Lung (tissue), 17 donors: ENCODE measurements at places on chromosomes 7 and 10. TPM values are rescaled to one million over a fixed set of nuclear protein-coding genes. Genes with fewer than 3 reads are reported as not detected.
A peak's percentile ranks its signal among the peaks of the same experiment; 100 is the strongest.

PTF1A gene
- not detected for total RNA-seq

DNA sequence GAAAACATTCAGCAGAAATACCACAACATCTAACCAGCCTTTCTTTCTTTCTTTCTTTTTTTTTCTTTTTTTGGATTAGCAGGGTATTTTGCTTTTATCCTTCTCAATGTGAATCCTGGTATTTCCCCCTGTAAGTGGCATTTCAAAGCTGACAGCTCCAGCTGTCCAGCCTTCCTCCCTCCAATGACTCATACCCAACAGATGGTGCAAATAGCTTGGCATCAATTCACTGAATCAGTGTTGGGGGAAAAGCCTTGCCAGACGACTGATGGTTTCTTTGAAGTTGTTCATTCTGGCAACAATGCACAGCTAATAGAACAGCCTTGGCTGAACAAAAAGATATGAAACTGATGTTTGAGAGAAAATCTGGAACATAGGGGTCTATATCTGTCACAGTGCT, 316.8 kb upstream of the STEAP1 start:
- no peaks in the 10 kb centered on the region for H3K4me1 ChIP-seq
- H3K27ac ChIP-seq: no peak overlapping the region
- H3K4me3 ChIP-seq: no peak overlapping the region
- H3K27me3 ChIP-seq: no peaks in the 10 kb centered on the region
- no peaks in the 10 kb centered on the region for H3K36me3 ChIP-seq

DNA sequence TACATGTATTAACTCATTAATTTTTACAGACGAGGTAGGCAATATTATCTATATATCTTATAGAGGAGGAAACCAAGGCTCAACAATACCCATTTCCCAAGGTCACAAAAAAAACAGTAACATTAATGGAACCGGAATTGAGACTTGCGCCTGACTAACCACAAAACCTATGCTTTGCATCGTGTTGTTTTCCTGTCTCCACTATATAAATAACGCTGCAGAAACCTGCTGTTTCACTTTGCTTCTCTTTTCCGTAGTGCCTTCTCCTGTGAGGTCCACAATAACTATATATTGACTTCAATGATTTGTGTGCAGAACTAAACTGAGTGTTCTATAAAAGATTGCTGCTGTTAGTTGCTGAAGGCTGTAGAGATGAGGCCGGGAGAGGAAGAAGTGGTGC, 97.7 kb upstream of the RPA3 start:
- no peak overlapping the region for H3K4me3 ChIP-seq
- H3K27me3 ChIP-seq: no peaks in the 10 kb centered on the region
- no peaks in the 10 kb centered on the region for H3K4me1 ChIP-seq
- H3K27ac ChIP-seq: no peak overlapping the region

DNA sequence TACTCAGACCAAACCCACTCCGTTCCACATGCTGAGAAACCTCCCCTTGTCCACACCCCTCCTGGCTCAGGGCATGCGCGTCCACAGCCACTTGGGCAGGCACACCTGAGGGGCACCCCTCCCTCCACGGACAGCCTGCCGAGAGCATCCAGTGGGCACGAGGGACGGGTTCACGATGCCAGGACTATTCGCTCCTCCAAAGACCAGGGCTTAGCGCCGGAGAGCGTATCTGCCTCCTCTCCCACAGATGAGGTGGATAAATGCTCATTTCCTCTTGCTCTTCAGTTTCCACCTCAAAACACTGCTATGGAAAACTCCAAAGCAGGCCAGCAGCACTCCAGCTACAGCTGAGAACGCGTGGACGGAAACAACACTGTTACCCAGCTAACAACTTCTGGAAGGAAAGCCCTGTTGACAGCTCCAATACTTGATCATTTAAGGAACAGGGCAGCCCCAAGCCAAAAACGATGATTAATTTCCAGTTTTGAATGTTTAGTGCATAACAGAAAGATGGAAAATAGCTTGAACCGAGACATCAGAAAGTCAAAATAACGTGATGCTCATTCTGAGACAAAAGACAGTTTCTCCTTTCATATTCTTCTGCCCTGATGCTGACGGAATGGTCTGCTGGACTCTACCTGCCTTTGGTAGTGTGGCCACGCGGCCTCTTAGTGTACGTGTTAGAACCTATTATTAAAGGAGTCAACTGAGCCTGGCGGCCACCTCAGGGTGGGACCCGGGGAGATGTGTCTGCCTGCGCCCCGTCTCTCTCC, 204.7 kb downstream of the DNAJB6 start:
- no peaks in the 10 kb centered on the region for H3K4me1 ChIP-seq
- H3K4me3 ChIP-seq: no peak overlapping the region
- DNase-seq: no peak

GRCh38 chr7:102279537-102280400, 6.9 kb upstream of the SH2B2 start:
- peaks cover 3% of the 10 kb centered on the region for H3K4me1 ChIP-seq
- peak; percentile 80 for DNase-seq
- no peak overlapping the region for H3K4me3 ChIP-seq
- H3K27ac ChIP-seq: no peak overlapping the region
- no peaks in the 10 kb centered on the region for H3K27me3 ChIP-seq

- no peaks in the 10 kb centered on the region for H3K27me3 ChIP-seq
- no peak for DNase-seq
- H3K36me3 ChIP-seq: no peaks in the 10 kb centered on the region
- H3K4me3 ChIP-seq: no peak overlapping the region
Measured at GRCh38 chr7:18157233-18157632, 129.6 kb upstream of the PRPS1L1 start.
